ENCODE measurements at places on chromosomes 16 and 17.

DNA sequence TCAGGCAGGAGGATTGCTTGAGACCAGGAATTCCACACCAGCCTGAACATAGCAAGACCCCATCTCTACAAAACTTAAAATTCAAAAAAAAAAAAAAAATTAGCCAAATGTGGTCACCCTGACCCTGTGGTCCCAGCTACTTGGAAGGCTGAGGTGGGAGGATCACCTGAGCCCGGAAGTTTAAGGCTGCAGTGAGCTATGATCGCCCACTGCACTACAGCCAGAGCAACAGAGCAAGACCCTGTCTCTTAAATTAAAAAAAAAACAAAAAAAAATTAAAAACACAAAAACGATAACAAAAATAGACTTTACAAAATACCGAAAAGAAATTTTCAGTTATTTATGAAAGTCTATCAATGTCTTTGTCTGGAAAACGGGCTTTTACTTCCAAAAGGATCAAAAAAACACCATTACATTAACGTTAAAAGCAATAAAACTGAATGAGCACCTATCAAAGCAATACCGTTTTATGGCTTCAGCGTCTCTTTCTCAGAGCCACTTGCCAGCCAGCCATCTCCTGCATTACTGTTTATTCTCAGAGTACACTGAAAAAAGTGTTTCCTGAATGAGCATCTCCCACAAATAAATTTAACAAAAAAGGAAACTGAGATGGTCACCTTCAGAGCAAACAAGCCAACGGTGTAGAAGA, 6.1 kb downstream of the USP7 start:
- DNase-seq, result no peak

DNA sequence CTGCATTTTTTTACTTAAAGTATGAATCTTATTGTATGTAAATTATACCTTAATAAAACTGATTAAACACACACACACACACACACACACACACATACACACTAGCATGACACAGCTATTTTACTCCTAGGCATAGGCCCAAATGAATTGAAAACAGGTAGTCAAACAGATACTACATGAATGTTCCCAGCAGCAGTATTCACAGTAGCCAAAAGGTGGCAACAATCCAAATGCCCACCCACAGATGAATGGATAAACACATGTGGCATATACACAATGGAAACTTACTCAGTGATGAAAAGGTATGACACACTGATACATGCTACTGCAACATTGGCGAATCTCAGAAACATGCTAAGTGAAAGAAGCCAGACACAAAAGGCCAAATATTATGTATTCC, 223.5 kb downstream of the CYB561 start:
- DNase-seq, result no peak

DNA sequence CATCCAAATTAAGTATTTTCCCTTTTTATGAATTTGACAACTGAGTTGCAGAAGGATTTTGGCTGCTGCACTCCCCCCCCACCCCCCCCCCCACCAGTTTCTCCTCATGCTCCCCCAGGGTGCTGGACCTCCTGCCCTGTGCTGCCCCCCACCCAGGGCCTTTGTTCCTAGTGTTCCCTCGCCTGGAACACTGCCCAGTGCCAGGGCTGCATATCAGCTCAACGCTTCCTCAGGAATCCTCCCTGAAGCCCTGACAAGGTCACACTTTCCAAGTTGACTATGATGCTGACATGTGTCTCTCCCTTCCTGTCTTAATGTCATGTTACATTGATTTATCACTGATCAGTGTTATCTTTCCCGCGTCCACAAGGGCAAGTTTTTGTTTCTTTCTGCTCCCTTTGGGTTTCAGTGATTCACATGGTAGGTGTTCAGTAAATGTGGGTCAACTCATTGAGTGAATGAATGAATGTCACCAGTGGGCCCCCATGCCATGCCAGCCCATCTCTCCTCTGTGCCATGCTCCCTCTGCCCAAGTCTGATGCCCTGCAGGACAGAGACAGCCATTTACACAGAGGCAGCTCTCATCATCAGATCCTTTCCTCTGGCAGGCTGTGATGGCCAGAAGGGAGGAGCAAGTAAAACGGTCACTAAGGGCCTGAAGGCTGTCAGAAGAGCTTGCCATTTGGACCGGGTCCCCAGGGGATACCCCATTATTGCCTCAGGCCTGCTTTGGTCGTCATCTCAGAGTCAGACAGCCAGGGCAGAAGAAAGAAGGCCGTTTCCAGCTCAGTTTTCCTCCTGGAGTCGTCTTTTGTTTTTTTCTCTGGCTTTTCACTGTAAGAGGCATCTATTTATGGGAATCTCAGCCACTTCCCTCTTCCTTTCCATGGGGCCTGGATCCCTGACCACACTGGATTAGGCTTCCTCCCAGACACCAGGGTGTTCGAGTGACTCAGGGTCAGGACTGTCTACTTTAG, 386.2 kb downstream of the SNX29 start:
- no peak for DNase-seq

- no peak for DNase-seq
These were observed 22.9 kb upstream of the ZCCHC14 start for GRCh38 chr16:87515475-87516330.

DNA sequence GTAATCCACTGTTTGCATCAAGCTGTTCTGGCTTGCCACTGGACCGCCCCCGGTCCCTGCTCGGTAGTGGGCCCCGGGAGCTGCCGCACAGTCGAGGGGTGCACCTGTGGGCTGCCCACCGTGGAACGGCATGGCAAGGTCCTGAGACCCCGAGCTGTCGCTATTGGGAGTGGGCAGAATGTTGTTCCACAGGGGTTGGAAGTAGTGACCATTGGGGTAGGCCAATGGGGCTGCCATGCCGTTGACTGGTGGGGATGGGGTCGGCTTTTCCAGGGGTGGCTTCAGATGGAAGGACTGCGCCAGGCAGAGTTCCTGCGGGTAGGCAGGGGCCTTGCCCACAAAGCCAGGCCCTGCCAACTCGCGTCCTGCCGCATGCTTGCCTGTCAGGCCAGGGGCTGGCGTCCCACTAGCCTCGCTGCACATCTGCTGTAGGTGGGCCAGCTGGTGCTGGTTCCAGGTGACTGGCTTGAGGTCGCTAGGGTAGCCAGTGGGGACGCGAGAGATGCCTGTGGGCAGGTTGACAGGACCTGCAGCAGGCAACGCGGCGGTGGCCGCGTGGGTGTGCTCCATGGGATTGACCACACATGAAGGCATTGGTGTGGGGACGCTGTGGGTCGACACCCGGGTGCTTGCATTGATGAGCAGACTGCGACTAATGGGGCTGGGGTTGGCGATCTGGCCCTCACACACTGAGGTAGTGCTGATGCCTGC, 14.8 kb downstream of the TRAF4 start:
- no peak for DNase-seq

DNA sequence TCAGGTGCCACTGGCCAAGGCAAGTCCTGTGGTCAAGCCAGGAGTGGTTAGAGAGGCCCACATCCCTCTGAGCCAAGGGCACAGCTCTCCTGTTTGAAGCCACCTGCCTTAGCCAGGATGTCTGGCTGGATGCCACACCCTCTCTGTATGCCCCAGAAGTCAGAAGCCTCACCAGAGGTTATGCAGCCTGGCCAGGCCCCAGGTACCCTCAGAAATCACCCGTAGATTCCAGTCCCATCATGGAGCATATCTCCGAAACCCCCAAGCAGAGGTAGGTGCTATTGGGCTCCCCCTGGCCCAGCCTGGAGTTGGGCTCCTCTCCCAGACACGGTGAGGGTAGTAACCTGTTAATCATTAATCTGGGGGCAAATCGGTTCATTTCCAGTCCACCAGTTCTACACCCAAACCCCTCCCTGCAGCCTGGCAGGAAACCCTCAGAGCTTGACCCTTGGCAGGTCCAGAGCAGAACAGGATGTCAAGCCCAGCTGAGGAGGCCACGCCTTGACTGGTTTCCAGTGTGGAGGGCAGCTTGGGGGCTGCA, 60.6 kb upstream of the TMEM97 start:
- DNase-seq, result no peak

DNA sequence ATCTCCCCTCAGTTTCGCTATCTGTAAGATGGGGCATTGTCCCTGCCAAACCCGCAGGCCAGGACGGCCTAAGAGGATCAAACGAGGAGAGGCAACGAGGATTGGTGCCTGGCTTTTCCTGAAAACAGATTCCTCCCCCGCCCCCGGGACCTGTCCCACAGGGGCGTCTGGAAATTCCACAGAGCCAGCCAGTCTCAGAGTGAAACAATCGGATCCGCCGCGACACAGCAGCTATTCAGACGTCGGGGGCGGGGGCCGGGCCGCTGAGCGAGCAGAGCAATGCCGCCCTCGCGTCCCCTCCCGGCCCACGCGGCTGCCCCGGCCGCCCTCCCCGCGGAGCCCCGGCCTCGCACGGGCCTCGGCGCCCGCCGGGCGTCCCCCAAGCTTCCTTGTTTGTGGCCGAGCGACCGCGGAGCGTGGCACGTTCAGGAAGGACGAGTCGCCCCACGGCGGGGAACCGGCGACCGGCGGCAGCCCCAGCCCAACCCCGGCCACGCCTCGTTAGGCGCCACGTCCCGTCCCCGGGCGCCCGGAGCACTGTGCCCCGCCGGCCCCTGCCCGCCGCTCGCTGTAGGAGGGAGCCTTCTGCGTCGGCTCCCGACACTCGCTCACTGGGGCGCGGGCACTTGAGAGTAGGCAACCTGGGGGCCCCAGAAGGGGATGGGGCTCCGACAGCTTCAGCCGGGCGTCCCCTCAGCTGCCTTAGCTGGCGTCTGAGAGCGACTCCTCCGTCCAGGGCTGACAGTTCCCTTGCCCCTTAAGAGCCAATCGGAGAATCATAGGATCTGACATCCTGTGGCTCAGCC, 29.6 kb upstream of the PHOSPHO1 start:
- peak; percentile 35 for DNase-seq

GRCh38 chr17:82309656-82310570, 7.5 kb downstream of the CD7 start:
- no peak for DNase-seq

DNA sequence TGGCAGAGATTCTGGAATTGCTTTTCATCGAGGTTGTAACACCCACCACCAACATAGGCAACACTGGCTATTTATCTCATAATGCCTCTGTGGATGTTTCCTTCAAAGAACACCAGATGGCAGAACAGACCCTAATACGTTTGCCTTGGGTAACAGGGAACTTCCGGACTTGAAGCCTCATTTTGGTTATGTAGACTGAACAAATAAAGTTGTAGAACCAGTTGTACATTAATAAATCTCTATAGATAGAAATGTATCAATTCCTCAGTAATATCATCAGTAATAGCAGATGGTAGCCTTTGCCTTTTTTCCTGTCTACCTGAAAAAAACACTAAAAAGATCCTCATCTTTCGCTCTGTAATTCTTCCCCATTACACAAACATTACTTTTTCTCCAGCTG, 25.9 kb upstream of the APOH start:
- DNase-seq, result no peak

DNA sequence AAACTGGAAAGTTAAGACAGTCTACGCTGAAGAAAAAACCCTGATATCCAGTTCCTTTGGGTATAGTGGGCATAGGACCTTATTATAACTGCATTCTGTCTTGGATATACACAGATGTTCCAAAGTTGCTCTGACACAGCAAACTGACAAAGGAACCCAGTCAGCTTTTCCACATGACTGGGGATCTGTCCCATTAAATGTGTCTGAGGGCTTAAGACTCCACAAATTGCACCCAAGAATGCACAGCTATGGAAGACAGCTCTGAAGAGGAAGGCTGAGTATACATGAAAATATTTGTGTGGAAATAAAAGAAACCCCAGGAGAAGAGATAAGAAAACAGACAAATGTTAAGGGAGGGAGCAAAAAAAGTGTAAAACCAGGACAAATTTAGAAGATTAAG, 114.1 kb downstream of the SPAG9 start:
- DNase-seq, result no peak

DNA sequence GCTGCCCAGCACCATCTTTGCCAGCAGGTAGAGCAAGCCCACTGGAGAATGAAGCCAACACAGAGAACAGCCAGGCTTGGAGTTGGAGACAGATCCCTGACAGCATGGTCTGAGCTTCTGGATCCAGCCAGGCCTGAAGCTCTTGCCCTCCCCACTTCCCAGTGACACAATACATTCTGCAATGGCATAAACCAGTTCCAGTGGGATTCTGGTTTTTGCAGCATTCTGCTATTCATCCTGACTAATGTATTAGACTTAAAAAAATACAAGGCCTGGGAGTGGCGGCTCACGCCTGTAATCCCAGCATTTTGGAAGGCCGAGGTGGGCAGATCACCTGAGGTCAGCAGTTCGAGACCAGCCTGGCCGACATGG, 40.6 kb upstream of the LITAF start:
- DNase-seq, result no peak

DNA sequence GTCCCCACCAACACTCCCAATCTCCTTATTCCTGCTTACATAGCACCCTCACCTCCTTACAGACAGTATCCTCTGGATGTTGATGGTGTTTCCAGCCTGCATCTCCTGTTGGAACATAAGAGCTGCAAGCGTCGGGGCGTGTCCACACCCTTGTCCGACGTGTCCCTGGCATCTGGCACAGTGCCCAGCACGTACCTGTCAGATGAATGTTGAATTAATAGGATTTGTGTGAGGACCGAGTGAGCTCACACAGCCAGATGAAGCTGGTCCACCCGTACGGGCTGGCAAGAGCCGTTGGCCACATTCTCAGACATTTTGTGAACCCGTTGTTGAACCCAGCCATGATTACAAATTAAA, 12.2 kb upstream of the CBX4 start:
- no peak for DNase-seq

DNA sequence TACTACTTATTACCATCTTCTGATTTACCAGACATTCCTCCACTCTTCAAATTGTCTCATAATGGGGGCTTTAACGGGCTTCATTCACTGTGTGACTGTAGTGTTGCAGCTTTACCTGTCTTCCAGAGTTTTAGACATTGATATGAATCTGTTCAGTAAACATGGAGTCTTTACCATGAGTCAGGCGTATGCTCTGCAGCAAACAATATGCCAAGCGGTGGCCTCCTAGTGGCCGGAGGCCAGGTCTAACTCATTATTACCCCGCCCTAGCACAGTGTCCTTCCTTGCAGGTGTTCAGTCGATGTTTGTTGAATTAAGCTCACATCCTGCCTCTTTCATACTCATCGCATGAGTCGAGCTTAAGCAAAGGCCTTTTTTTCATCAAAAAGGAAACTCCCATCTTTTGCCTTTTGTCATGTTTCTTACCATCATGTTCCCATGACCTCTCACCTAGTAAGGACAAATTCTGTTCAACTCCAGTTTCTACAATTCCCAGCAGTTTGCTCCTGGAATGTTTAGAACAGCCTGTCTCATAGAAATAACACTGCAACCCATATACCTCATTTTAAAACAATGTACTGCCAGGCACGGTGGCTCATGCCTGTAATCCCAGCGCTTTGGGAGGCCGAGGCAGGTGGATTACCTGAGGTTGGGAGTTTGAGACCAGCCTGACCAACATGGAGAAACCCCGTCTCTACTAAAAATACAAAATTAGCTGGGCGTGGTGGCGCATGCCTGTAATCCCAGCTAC, 39.4 kb downstream of the TUBD1 start:
- no peak for DNase-seq

All from stimulated activated CD4-positive, alpha-beta T cell treated with anti-CD3 and anti-CD28 coated beads, Interleukin-1b, Interleukin-23, amount 100 ng/mL, for 24 hours (primary cell).